NCI-H1694 treated with DMSO at 0.1 percent for 48 hours (cell line): ENCODE measurements at places on chromosomes 7 and 10.
A peak's percentile ranks its signal among the peaks of the same experiment; 100 is the strongest.

DNA sequence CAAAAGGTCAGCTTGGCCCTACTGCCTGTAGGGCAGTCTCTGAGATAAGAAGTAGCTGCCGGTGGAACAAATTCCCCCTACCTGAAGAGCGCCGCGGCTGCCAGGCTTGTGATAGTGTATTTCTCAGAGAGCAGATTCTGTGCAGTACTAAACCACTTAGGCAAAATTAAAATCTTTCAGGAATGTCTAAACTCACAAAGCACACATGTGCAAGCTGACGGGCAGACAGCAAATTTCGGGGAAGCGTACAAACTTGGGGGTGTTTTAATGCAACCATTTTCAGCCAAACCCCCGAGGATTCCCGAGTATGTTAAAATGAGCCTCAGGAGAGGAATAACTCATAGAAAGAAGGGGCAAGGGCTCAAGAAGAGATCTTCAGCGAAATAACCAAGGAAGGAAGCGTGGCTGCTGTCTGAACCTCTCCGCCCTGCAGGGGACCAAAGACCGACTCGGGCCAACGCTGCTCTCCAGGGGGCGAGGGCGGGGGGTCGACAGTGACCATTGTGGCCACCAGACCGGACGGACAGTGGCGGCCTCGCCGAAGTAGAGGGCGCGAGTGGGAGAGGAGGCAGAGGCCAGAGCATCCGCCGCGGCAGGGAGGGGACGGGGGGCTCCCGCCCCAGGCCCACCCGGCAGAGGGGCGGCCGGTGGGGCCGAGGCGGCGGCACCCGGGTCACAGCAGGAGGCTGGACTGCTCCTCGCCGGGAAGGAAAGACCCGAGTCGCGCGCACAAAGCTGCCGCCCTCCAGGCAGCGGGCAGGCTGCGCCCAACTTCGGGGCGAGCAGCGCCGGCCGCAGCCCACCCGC, 819 bp downstream of the HYCC1 start:
- peak; percentile 3 for DNase-seq

DNA sequence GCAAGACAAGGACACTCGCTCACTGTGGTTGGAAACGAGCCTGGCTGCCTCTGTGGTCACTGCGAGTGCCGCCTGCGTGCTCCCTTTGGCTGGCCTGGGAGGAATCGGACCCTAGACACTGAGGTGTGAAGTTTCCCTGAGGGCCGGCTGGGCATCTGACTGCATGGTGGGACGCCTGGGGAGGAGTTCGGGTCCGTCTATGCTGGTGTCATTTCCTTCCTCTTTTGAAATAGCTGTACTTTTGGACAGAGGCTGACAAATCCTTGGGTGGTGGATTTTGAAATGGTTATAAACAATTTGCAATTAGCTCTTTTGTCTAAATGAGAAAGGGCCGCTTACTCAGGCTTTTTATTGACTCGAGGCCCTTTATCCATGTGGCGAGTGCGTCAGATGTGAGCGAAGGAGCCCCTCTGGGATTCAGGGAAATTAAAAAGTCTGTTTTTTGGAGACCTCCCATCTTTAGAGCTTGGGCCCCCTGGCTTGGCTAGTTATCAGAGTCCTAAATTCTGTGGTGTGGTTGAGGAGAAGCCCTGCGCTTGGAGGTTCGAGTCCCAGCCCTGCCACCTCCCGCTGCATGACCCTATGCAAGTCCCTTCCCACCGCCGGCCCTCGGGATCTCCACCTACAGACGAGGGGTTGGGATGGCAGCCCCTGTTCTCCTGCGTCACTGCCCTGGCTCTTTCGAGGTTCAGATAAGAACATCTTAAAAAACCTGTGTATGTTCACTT, 147.1 kb downstream of the RGS10 start:
- no peak for DNase-seq

DNA sequence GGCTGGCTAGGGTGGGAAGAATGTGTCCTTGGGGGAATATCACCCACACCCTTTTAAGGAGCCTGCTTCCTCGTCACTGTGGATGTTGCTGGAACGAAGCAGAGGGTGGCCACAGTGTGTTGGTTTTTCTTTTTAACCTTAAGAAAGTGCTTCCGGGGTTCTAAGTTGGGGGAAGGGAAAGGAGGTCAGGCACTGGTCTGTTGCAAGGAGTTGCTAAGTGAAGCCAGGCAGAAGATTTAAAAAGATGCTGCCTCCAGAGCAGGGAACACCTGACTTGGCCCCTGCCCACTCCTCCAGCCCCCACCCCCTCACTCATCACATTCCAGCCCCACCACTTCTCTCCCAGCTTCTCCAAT, 213.1 kb downstream of the EMX2 start:
- DNase-seq = no peak

DNA sequence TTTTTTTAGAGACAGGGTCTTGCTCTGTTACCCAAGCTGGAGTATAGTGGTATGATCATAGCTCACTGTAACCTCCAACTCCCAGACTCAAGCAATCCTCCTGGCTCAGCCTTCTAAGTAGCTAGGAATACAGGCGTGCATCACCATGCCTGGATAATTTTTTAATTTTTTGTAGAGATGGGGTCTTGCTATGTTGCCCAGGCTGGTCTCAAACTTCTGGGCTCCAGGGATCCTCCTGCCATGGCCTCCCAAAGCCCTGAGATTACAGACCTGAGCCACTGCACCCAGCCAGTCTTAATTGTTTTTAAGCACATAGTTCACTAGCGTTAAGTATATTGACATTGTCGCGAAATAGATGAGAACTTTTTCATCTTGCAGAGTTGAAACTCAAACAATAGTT, 2.0 kb downstream of the SUPV3L1 start:
- no peak for DNase-seq

GRCh38 chr7:117364339-117365080, 41.7 kb upstream of the WNT2 start:
- DNase-seq = no peak

GRCh38 chr7:127809261-127809702, 157.3 kb downstream of the SND1 start:
- DNase-seq = peak; percentile 86

GRCh38 chr7:137577184-137577583, 233.7 kb upstream of the PTN start:
- DNase-seq = no peak

- no peak for DNase-seq
Measured at GRCh38 chr7:3210531-3210930, 90.5 kb upstream of the SDK1 start.

GRCh38 chr7:71976645-71977044, 435.5 kb downstream of the CALN1 start:
- DNase-seq = no peak

DNA sequence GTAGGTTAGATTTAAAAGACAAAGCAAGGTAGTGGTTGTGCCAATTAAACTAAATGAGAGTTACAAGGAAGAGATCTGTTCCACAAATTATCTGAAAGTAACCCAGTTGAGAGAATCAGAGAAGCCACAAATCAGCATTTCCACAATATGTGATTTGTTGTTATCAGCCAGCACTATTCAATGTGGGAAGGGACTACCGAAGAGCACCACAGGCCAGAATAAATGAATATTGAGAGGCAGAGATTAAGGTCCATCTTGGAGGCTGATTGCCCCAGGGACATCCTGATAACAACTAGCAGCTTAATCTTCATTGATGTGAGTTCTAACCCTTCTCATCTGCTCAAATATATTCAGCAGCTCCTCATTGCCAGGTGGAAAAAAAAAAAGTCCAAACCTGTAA, 367.6 kb downstream of the MALRD1 start:
- no peak for DNase-seq

- peak; percentile 99 for DNase-seq
Measured at GRCh38 chr7:82335927-82336326, 107.7 kb downstream of the CACNA2D1 start.

- no peak for DNase-seq
Measured at GRCh38 chr7:44801890-44802289, 5.4 kb downstream of the PPIA start.

DNA sequence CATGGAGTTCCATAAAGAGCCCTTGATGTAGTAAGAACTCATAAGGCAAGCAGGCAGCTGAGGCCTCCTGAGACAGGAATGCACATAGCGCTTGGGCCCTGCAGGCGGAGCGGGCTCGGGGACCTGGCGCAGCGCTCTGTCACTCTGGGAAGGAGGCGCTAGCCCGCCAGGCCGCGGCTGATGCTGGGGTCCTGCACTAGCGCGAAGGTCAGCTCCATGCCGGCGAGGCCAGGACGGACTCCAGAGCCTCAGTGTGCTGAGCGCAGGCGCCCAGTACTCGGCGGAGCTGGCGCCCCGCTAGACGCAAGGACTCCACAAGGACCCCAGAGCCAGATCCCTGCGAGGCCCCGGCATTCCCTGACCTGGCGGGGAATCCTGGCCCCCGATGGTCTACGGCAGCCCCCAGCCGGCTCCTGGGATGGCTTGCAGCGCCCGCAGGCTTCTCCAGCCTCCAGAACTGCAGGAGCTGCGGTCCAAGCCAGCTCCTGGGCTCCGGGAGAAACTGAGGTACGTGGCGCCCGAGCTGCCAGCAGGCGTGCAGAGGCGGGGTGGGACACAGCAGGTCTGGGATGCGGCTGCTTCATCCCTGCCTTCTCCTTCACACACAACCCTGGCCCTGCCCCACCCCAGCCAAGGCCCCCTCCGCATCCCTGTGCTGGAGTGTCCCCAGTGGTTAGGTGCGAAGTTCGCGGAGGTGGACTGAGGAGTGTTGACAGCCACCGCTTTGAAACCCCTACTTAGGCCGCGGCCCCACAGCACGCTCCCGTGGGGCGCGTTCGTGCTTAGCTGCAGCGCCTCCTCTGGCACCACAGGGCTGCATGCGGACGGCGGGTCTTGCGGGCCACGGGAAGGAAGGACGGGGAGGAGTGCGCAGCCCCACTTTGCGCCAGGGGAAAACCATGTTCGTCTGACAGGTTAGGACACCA, 761.5 kb upstream of the POM121L12 start:
- DNase-seq = no peak

- no peak for DNase-seq
Measured at GRCh38 chr10:44297963-44298362, 86.9 kb downstream of the CXCL12 start.
